Hypothalamus (tissue), 51 donors: ENCODE measurements at places on chromosomes 11 and 22.

- DNase-seq: no peak
Observed at GRCh38 chr11:78177216-78177615, 11.2 kb downstream of the KCTD21 start.

GRCh38 chr22:23516304-23516703, 63.8 kb downstream of the IGLL1 start:
- DNase-seq: no peak

DNA sequence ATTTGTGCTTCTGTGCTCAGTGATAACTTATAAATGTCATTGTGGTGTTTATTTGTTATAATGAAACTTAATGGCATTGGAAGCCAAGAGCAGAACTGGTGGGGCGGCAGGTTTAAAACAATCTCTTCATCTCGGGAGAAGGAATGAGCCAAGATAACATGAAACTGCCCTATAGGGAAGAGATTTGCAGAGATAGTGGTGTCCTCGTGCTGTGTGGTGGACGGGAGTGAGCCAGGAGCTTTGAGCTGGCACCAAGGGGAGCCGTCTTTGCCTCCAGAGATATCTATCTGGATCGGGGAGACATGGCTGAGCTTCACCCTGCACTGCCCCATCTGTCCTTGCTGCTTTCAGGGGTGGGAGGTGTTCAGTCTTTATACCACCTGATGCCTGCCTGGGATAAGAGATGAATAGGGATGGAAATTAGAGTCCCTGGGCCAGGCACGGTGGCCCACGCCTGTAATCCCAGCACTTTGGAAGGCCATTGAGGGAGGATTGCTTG, 189.6 kb downstream of the ST3GAL4 start:
- no peak for DNase-seq

GRCh38 chr11:106959800-106960199, 58.5 kb downstream of the GUCY1A2 start:
- no peak for DNase-seq

GRCh38 chr22:37269936-37270678, 12.2 kb upstream of the CYTH4 start:
- no peak for DNase-seq

DNA sequence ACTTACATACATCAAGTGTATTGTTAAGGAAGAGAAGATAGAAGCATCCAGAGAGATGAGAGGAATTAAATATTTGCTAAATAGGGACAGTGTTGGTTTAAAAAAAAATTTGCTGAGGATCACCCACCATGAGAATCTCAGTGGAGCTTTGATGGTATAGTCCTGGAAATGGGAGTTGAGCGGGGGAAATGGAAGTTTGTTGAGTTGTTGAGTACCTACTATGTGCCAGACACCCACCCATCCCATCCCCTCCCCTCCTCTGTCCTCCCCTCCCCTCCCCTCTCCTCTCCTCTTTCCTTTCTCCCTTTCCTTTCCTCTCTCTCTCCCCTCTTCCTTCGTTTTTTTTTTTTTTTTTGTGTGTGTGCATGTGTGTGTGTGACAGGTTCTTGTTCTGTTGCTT, 4.7 kb upstream of the MFRP start:
- no peak for DNase-seq

- no peak for DNase-seq
Observed at GRCh38 chr11:26572770-26573402, 823 bp upstream of the MUC15 start.

- DNase-seq: no peak
Observed at GRCh38 chr11:6232899-6233298, 1.5 kb downstream of the FHIP1B start.

- no peak for DNase-seq
Observed at GRCh38 chr11:74171997-74172396, 908 bp downstream of the PPME1 start.

GRCh38 chr11:91660036-91660435, 564.6 kb upstream of the FAT3 start:
- no peak for DNase-seq

DNA sequence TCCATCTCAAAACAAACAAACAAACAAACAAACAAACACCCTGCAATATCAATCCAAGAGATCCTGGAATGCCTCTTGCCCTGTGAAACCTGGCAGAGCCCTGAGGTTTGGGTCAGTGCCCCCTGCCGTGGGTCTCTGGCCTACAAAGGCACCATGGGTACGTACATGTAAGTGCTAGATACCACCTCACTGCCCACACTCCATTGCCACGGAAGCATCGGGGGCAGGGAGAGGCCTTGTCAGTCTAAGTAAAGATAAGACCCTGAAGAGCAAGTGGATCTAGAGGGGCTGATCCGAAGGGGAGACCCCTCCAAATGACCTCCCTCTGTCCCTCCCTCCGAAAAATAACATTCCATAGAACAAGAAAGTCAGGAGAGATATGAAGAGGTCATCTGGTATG, 2.0 kb upstream of the MIEF1 start:
- DNase-seq: no peak

GRCh38 chr11:28628412-28628811, 520.2 kb downstream of the METTL15 start:
- no peak for DNase-seq
